ENCODE measurements at places on chromosomes 13 and 19.

GRCh38 chr13:43030548-43030947, 7.2 kb downstream of the DNAJC15 start:
- DNase-seq, result no peak

- no peak for DNase-seq
Observed at GRCh38 chr13:40103864-40104263, 448.4 kb downstream of the COG6 start.

GRCh38 chr19:44951179-44952159, 3.7 kb upstream of the CLPTM1 start:
- peak; percentile 17 for DNase-seq

DNA sequence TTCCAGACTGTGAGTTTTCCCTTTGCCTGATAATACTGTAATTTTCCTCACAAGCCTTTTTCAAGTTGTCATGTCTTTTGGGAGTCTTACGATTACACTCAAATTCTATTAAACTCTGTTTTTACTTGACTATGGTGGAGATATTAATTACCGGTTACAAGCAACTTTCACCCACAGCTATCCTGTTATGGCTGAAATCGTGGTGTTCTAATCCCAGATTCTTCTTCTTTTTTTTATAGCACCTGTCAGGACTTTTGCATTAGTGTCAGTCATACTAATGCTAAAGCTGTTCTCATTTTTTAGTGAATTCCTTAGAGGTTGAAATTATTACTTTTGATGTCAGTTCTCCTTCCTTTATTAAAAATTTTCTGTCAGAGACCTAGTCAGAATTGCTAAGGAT, 187.8 kb upstream of the CSNK1A1L start:
- no peak for DNase-seq

- DNase-seq, result no peak
Observed at GRCh38 chr13:44296856-44297255, 76.8 kb upstream of the SERP2 start.

GRCh38 chr19:30237140-30237539, 135.0 kb upstream of the ZNF536 start:
- DNase-seq, result no peak

DNA sequence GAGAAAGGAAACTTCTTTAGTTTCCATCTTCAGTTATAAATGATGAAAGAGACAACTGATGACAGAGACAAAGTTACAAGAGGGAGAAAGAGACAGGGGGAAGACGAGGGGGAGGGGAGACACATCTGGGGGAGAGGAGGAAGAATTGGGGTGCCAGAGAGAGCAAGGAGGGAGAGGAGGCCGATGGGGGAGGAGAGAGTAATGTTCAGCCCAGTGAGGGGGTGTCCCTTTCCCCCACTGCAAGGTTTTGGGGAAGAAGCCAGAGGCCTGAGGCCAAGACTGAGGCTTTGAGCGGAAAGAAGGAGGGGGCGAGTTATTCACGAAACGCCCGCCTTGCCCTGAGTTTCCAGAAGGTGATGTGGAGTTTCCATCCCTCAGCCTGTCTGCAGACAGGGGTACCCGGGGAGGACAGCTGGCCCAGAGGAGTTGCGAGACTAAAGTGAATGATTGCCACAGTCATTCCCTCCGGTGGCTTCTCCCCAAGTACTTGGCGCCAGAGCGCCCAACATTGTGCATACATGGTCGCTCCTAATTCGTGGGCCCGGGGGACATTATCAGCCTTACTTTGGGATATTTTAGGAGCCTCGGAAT, 558 bp upstream of the PPAN start:
- peak; percentile 68 for DNase-seq

GRCh38 chr13:27311518-27312210, 41.0 kb downstream of the RASL11A start:
- DNase-seq, result no peak

- no peak for DNase-seq
Observed at GRCh38 chr19:2608602-2608922, 93.9 kb downstream of the GNG7 start.

GRCh38 chr13:37446503-37446902, 152.1 kb downstream of the POSTN start:
- DNase-seq, result no peak

DNA sequence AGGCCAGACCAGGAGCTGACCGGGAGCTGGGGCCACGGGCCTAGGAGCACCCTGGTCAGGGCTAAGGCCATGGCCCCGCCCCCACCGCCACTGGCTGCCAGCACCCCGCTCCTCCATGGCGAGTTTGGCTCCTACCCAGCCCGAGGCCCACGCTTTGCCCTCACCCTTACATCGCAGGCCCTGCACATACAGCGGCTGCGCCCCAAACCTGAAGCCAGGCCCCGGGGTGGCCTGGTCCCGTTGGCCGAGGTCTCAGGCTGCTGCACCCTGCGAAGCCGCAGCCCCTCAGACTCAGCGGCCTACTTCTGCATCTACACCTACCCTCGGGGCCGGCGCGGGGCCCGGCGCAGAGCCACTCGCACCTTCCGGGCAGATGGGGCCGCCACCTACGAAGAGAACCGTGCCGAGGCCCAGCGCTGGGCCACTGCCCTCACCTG, 6.6 kb downstream of the SPHK2 start:
- DNase-seq, result no peak

- no peak for DNase-seq
Observed at GRCh38 chr19:1041835-1042685, 2.2 kb downstream of the ABCA7 start.

GRCh38 chr13:40148101-40148500, 492.6 kb downstream of the COG6 start:
- DNase-seq, result no peak

DNA sequence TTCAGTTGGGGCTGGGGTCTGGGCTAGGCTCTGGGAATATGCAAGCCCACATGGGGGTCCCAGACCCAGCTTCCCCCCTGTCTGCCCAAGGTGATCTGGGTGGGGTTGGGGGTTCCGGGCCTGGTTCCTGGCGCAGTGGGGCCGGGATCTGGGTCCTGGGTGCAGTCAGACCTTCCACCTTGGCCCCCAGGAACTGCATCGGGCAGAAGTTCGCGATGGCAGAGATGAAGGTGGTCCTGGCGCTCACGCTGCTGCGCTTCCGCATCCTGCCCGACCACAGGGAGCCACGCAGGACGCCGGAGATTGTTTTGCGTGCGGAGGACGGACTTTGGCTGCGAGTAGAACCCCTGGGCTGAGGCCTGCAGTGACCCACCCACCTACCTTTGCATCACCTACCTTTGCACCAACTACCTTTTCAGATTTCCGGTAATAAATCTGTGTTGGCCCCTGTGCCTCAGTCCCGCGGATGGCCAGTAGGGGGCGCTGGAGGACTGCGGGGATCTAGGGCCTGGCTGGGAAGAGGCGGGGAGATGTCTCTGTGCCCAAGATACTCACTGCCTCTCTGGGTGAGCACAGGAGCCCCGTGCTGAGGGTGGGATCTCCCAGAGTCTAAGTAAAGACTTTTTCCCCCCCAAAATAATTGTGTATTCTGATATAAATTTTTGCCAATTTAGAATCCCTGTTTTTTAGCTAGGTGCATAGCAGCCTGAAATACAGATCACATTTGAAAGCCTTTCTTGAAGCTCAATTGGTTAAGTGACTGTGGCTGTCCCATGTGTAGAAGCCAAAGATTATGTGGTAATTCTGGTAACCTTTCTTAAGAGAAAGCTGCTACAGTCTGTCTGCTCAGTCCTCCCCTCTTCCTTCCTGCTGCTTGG, 11.5 kb upstream of the CYP4F3 start:
- peak; percentile 91 for DNase-seq

GRCh38 chr19:17448131-17448967, at the start of gene TMEM221:
Gene TMEM221, minus strand, starts transcription at chr19:17448668. Its CDS starts 206 bp downstream, at chr19:17448462.
- DNase-seq, result peak; percentile 34

DNA sequence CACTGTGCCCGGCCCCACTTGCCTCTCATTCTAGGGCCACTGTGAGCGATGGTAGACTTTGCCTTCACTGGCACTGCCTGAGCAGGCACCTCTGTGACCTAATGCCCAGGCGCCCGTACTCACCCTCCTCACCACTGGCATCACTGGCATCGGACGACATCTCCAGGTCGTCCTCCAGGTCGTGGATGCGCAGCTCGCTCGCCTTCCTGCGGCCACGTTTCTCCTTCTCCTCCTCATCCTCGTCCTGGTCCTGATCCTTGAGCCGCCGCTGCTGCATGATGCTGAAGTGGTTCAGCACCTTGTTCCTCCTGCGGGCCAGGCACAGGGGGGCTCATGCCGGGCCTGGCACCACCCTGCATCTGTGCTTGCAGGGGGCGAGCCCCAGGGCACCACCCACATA, 7.5 kb upstream of the PSPN start:
- DNase-seq, result no peak

DNA sequence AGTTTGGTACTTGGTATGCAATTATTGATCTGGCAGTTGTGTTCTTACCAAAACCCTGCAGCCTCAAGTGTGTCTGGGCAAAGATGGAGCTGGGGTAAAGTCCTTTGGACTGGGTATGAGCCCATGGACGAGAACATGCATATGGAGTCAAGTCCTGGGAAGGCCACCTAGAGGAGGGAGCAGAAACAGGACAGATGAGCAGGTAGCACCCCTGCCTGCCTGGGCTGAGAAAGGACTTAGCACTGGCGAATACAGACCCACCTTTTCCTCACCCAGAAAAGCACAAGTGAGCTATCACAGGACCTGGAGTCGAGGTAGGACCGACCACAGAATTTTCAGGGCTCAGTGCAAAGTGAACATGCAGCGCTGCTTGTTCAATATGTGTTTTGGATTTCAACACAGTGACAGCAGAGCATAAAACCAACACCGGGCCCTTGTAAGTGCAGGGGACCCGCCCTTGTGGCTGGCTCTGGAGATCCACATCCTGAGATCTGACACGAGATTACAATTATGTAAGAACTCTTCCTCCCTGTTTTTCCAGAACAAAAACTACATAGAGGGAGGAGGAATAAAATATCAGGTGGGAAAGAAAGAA, 25.9 kb downstream of the IGFL2 start:
- DNase-seq, result no peak

- no peak for DNase-seq
Observed at GRCh38 chr19:17243830-17244617, 1.7 kb downstream of the NR2F6 start.

GRCh38 chr13:31957772-31958171, 73.8 kb upstream of the FRY start:
- no peak for DNase-seq

DNA sequence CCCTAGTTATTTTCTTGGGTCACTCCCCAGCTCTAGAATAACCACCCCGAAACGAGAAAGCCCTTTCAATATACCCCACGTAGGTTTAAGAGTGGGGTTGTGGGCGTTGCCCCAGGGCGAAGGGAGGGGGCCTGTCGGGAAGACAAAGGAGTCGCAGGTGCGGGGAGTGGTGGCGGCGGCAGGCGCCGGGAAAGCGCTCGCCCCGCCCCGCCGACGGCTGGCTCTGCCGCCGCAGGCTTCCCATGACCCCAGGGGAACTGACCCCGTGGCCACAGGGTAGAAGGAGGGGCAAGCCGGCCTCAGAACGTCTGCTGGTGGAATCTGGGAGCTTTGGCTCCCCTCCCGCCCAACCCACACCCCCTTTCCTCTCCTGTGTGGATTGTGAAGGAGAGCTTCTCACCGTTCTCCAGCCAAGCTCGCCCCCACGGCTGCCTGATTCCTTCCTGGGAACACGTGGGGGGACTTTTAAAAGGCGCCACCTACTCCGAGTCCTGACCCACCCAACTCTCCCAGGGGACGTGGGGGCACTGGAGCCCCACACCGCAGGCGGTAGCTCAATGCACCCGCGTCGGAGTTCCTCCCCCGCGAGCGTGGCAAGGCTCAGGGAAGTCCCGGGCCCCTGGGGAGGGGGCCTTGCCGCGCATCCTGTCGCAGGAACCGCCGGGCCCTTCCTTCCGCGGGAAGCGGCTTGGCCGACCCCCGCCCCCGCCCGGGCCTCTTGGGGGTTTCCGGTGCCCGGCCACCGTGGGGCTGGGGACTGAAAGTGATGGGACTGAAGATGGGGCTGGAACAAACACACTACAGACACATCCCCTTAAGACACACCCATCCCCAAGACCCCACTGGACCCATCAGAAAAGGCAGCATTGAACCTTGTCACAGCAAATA, 5.5 kb downstream of the IER2 start:
- peak; percentile 66 for DNase-seq

DNA sequence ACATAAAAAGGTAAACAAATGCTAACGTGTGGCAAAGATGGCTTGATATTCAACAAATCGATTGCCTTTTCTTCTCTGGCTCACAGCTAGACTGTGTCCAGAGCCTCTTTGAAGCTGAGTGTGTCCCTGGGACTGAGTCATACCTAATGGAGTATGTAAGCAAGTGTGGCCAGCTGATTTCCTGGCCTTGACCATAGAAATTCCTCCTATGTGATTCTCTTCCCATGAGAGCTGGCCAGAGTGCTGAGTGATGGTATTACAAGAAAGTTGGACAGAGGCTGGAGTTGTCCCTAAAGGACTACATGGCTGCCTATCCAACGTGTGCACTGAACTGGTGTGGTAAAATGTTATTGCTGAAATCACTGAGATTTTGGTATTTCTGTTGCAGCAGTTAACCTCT, 320.1 kb upstream of the SLC10A2 start:
- DNase-seq, result no peak

DNA sequence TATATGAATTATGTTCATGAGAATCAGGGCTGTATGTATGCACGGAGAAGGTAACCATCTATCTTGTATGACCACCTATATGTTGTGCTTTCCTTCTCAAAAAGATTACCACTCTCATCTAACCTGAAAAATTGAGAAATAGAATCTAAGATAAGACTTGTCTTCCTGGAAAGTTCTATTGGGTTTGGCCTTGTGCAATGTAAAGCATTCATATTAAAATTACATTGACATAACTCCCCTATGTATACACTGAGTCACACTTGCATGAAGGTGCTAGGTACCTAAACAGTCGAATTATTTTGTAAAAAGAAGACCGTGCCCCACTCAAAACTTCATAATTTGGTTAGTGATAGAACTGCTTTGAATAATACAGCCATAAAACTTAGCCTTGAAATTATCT, 54.5 kb upstream of the RFXAP start:
- DNase-seq, result no peak

GRCh38 chr19:46413262-46414031, at the start of gene CCDC8:
Gene CCDC8, minus strand, starts transcription at chr19:46413564. Its CDS starts 754 bp downstream, at chr19:46412810.
- DNase-seq, result no peak

DNA sequence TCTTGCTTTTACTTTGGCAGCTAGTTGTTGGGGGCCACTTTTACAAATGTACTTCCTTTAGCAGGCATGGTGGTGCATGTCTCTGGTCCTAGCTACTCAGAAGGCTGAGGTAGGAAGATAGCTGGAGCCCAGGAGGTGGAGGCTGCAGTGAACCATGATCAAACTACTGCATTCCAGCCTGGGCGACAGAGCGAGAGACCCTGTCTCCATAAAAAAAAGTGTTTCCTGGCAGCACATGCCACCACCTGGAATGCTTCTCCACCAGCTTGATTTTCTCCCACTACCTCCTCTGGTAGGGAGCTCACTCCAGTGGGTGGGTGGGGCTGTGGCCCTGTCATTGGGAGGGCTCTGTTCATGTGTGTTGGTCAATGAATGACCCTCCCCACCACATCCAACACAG, 12.5 kb downstream of the FZR1 start:
- DNase-seq, result no peak

All from activated T-helper 1 cell treated with anti-CD3 and anti-CD28 coated beads, Interleukin-2, amount 50 U/mL, for 16 hours (primary cell).